ENCODE measurements at places on chromosomes 7 and 10.
A peak's percentile ranks its signal among the peaks of the same experiment; 100 is the strongest.

- DNase-seq = no peak
These were observed 232 bp upstream of the GRID1 start for GRCh38 chr10:86366902-86367151.

DNA sequence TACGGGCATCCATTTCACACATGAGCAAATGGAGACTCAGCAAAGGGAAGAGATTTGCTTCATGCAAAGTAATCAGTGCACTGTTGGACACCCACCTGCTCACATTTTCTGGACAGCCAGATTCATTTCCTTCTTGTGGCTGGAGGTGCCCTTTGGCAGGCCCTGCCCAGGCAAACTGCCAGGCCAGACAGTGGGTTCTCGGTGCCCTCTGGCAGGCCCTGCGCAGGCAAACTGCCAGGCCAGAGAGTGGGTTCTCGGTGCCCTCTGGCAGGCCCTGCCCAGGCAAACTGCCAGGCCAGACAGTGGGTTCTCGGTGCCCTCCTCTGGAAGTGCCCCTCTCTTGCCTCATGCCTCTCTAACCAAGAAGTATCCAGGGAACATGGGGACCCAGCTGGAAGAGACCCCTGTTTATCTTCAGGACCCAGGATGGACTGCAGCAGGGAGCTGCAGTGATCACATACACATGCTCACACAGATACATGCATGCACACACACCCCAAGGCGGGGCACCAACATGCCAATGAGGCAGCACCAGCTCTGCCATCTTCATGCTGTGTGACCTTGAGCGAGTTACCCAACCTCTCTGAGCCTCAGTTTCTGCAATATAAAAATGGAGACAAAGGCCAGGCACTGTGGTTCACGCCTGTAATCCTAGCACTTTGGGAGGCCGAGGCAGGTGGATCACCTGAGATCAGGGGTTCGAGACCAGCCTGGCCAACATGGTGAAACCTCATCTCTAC lies 67.1 kb downstream of the OAT start:
- DNase-seq = no peak

DNA sequence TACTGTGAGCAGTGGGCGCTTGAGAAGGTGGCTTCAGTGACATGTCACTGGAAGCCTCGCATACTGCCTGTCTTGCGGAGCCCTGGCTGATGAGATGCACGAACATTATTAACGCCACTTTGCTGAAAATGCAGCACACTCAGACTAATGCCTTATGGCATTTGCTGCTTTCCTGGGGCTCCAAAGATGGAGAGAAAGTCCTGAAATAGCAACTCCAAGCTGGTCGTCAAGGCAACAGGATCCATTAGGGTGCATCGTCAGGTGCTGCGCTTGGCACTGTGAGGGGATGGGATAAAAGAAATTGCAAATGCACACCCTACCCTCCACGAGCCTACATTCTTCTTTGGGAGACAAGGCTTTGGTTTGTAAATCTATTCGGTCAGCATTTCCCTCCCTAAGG lies 592.5 kb downstream of the TYW1 start:
- no peak for DNase-seq

- DNase-seq = no peak
These were observed 85.9 kb downstream of the PRKAG2 start for GRCh38 chr7:151790830-151791620.

DNA sequence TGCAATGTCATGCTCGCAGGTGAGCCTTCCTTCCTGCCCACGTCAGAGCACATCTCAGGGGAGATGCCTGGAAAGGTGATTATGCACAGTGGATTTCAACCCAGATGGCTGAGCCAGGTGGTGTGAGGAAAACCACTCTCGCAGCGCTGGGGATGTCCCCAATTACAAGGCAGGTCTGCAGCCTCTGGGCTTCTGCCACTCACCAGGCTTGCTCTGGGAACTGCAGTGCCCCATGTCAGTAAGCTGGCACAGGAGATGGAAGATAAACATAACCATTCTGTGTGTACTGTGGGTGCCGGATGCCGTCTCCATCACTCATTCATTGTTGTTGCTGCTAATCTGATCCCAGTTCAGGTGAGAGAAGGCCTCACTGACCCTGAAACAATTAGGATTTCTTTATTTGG lies 222.9 kb upstream of the PITRM1 start:
- no peak for DNase-seq

- DNase-seq = no peak
These were observed 447.3 kb upstream of the NRP1 start for GRCh38 chr10:33781606-33782395.

- no peak for DNase-seq
These were observed 725.2 kb downstream of the SUGCT start for GRCh38 chr7:40859965-40860543.

DNA sequence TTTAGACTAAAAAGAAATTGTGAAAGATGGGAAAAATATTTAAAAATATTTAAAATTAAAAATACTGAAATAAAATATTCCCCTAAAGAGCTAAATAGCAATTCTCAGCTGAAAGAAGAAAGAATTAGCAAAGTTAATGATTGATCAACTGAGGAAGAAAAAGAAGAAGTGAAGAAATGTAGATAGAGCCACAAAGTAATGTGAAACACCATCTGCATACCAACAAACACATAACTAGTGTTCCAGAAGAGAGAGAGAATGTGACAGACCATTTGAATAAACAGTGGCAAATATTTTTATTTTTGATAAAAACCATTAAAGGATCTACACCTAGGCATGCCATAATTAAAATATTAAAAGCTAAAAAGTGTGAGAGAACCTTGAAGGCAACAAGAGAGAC lies 784.5 kb upstream of the ZWINT start:
- DNase-seq = no peak

- no peak for DNase-seq
These were observed 136.1 kb downstream of the HECW1 start for GRCh38 chr7:43248553-43248952.

DNA sequence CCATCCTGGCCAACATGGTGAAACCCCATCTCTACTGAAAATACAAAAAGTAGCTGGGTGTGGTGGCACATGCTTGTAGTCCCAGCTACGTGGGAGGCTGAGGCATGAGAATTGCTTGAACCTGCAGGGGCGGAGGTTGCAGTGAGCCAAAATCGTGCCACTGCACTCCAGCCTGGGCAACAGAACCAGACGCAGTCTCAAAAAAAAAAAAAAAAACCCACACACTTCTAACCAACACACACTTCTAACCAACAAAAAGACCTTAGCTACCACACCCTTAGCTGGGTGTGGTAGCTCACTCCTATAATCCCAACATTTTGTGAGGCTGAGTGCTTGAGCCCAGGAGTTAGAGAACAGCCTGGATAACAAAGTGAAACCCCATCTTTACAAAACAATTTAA lies 33.9 kb upstream of the SPOCK2 start:
- peak; percentile 39 for DNase-seq

DNA sequence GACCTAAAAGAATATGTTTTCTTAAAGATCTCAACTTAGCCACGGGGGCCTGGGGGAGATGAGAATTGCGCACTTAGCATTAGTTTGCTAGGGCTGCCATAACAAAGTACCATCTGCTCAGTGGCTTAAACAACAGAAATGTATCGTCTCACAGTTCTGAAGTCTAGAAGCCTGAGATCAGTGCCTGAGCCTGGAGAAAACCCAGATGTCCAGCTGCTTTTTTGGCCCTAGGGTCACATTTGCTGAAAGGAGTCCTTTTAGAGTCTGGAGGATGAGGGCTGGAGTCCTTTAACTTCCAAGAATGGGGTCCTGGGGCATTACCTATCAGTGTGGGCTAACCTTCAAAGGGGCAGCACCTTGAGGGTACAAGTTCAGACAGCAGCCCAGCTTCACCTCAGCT lies 48.2 kb downstream of the SMURF1 start:
- DNase-seq = no peak

DNA sequence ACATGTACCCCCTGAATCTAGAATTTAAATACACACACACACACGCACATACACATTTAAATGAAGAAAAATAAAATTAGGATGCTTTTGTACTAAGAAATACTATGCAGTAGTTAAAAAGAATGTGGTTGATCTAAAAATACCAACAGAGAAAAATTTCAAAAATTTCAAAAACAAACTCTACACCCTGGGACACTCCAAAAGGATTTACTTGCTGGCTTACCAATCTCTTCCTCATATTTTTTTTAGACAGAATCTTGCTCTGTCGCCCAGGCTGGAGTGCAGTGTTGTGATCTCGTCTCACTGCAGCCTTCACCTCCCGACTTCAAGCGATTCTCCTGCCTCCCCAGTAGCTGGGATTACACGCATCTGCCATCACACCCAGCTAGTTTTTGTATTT lies 80.9 kb downstream of the HIP1 start:
- no peak for DNase-seq

- no peak for DNase-seq
These were observed 78.5 kb upstream of the PDCD4 start for GRCh38 chr10:110793128-110793812.

- DNase-seq = no peak
These were observed 338.9 kb downstream of the WDR37 start for GRCh38 chr10:1395025-1395480.

- DNase-seq = no peak
These were observed 9.7 kb upstream of the AKR1C2 start for GRCh38 chr10:5013385-5013784.

- no peak for DNase-seq
These were observed 16.6 kb upstream of the AQP1 start for GRCh38 chr7:30894866-30895605.

- DNase-seq = no peak
These were observed 286.1 kb upstream of the C7orf33 start for GRCh38 chr7:148304456-148304855.

DNA sequence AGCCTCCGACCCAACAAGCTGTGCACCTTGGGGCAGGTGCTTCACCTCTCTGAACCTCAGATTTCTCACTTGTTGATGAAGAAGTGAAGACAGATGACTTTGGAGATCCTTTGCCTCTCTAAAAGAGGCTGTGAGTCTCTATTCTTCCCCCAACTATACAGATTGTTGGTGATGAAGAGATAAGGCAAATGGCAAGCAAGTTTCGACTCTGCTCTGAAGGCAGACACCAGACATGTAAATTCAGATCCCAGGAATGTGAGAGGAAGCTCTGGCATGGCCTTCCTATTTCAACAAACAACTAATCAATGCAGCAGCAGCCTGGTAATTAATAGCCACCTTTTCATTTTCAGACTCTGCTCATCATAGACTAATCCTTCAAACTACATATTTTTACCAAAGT lies 74.2 kb upstream of the EGR2 start:
- DNase-seq = no peak

DNA sequence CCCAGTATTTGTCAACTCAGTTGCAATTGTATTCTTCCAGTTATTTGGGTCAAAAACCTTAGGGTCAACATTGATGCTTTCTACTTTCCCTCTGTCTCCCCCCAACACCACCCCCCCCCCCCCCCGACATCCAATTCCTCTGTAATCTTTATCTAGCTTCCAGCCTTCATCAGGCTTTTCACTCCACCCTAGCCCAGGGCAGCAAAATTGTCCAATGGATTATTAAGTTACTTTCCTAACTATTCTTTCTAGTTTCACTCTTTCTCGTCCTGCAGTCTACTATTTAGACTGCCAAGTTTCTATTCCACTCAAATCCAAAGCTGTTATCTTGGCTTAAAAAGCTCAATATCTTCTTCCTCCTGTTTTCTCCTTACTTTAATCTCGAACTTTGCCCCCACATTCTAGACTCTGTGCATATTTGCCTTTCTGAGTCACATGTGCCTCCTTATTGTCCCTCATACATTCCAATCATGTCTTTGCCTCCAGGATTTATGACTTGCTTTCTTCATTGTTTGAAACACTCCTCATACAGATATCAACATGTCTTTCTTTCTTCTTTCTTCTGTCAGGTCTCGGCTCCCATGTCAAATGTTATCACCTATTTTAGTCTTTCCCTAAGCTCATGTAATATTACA lies 196.6 kb upstream of the TMEM196 start:
- DNase-seq = no peak

DNA sequence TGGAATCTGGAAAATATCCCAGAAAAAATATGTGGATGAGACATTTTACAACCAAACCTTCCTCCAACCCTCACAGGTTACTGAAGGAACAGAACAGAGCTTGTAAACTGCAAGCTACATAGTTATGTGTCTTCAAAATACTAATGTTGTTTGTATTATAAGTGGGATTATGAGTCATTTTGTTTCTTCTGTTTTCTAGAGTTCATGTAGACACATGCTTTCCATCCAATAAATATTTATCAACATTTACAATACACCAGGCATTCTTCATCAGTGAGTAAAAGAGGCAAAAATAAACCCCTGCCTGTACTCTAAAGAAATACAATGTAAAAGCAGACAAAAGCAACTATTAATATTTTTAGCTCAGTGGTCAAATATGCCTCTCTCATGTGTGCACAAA lies 38.0 kb upstream of the TES start:
- no peak for DNase-seq

- DNase-seq = no peak
These were observed 331.5 kb downstream of the DNAJB6 start for GRCh38 chr7:157668221-157668883.

DNA sequence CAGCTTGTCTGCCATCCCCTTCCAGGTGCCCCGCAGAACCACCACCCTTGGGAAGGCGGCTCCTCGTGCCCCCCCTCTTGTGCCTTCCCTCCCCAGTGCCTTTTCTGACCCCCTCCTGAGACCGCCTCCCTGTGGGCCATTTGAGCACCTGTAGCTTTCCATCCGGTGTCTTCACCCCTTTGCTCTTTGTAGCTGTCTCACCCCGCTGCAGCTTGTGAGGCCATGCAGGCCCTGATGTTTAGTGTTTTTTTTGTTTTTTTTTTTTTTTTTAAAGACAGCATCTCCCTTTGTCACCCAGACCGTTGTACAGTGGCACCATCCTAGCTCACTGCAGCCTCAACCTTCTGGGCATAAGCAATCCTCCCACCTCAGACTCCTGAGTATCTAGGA lies 52.5 kb downstream of the CUX1 start:
- no peak for DNase-seq

GRCh38 chr10:114442091-114442630 lies 37.9 kb upstream of the AFAP1L2 start:
- no peak for DNase-seq

GRCh38 chr7:7180725-7181449 lies 1.5 kb upstream of the C1GALT1 start:
- no peak for DNase-seq

GRCh38 chr7:30173058-30173897 lies 38.5 kb downstream of the MTURN start:
- DNase-seq = no peak

DNA sequence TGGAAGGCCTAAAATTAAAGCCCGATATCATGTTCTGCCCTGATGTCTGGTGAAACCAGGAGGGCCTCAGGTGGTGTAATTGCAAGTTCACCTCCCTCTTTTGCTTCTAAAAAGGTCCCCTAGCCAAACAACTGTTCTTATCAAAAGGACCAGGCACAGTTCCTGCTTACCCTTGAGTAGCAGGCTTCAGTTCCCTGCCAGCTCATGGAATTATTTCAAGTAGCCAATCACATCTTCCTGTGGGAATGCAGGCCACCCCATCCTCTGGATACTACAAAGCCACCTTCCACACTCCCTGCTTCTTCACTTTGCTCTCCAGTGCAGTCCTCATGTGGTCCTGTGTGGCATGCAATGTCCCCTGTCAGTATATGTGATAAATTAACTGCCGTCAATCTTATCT lies 97.7 kb upstream of the GALNT17 start:
- no peak for DNase-seq

GRCh38 chr10:113954409-113954808 lies 89.3 kb upstream of the ADRB1 start:
- DNase-seq = no peak

- DNase-seq = no peak
These were observed 219.8 kb downstream of the MAD1L1 start for GRCh38 chr7:2012981-2013380.

GRCh38 chr7:38585572-38586354 lies 45.4 kb downstream of the AMPH start:
- DNase-seq = no peak

- no peak for DNase-seq
These were observed 3.6 kb downstream of the FAM53B start for GRCh38 chr10:124740369-124741280.

Measured in stimulated activated CD4-positive, alpha-beta T cell treated with anti-CD3 and anti-CD28 coated beads, Interleukin-15, amount 100 ng/mL, for 24 hours (primary cell).